ENCODE measurements at places on chromosomes 13 and 19. TPM values are rescaled to one million over a fixed set of nuclear protein-coding genes. Genes with fewer than 3 reads are reported as not detected.

DNA sequence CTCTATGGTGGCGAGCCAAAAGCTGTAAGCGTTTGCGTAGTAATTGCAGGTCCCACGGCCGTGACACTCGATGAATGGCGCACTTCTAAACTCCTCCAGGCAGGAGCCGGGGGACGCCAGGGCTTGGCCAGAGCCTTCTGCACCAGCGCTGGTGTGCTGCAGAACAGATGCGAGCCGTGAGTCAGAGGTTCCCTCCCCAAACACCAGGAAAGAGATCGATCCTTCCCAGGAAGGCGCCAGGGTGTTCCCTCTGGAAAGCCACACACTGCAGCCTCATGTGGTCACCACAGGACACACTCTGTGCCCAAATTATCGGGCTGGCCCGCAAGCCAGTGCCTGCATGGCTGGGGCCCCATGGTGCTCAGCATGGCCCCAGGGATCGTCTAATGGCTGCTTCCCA is 154.6 kb downstream of the COL4A1 start:
- no peak for DNase-seq

DNA sequence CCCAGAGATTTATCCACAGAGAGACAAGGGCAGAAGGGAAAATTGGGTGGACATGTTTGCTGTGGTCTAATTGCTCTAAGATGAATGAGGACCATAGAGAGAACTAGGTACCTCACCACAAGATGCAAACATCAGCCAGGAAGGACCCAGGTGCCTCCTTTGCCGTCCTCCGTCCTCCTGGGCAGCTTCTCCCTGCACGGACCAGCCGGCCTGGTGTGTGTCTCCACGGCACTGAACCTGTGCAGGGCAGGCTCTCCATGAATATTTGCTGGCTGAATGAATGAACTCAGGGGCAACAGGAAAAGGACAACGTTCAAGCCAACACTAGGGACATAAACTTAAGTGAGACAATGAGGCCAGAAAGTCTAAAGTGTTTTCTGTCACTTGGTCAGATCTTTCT is 143.9 kb downstream of the ZNF536 start:
- DNase-seq: no peak

DNA sequence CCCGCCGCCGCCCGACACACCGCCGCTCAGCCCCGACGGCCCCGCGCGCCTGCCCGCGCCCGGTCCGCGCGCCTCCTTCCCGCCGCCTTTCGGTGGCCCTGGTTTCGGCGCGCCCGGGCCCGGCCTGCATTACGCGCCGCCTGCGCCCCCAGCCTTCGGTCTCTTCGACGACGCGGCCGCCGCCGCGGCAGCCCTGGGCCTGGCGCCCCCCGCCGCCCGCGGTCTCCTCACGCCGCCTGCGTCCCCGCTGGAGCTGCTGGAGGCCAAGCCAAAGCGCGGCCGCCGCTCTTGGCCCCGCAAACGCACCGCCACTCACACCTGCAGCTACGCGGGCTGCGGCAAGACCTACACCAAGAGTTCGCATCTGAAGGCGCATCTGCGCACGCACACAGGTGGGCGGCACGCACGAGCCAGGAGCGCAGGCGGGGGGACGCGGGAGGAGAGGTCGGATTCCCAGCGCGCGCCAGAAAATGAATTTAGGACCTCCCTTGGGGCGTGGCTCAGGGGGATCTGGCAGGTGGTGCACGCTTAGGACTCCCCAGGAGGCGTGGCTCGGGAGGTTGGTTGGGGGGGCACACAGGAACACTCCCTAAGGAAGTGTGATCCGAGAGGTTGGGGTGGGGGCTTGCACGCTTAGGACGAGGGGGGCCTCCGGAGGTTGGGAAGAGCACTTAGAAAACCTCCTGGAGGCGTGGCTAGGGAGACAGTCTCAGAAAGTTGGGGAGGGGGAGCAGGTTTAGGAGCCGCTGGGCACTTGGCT is 1.2 kb downstream of the KLF2 start:
- no peak for DNase-seq

GRCh38 chr19:46115396-46116106 is 8.9 kb downstream of the IGFL3 start:
- no peak for DNase-seq

DNA sequence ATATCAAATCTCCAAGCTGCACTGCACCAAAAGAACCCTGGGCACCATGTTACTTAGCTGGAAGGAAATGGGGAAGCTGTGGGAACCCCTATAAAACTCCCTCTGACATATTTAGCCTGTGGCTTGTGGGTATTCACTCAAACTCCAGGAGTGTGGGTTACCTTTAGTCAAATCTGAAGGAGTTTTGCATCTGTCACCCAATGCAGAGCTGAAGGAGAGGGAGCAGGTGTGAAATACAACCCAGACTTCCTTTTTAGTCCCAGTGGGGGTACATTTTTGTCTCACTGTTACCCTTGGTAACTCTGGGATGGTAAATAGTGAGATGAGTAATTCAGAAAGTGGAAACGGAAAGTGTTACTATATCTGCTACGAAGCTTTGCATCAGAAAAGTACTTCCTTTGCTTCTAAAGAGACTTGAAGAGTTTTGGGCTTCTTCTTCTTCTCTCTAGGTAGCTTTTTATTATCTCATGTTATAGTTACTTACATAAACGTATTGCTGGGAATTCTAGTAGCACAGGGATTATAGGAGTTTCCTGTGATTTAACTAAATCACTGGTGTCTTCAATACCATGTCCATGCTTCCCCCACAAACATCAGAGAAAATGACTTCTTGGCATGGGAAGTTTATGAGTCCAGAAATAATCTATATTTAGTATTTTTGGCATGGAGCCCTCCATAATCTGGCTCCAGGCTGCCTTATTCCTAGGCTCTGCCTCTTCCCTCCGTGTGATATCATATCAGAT is 105.9 kb downstream of the AKAP11 start:
- no peak for DNase-seq

- no peak for DNase-seq
Observed at GRCh38 chr13:24605923-24606372, 74.3 kb upstream of the ATP12A start.

- DNase-seq: no peak
Observed at GRCh38 chr19:58364146-58364545, 1.6 kb upstream of the ZNF497 start.

DNA sequence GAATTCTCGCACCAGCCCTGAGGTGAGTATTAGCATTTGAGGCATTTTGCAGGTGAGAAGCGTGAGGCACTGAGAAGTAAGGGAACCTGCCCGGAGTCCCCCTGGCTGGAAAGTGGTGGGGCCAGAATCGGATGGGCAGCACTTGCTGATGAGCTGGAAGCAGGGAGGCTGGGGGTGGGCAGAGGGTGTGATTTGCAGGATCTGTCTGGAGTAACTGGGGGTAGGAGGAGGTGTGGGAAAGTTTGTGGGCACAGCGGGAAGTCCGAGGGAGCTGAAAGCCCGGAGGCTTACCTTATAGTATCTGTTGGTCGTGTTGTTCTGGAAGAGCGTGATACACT is 20.1 kb downstream of the PRKD2 start:
- no peak for DNase-seq

GRCh38 chr13:94657167-94657566 is 55.2 kb downstream of the SOX21 start:
- no peak for DNase-seq

DNA sequence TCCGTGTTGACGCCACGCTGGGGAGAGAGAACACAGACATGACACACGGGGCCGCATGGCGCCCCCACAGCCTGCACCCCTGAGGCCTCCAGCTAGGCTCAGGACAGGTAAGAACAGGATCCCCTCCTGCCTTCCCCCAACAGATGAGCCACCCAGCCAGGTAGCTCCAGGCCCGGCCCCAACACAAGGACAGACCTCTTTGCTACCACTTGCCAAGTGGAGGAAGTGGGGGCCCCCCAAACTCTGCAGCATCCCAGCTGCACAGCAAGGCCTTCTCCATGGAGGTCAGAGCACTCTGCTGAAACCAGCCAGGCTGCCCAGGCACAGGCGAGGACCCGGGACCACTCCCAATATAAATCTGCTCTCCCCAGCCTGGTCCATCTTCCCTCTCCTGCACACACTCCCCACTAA is 31.5 kb downstream of the PEPD start:
- DNase-seq: no peak

- no peak for DNase-seq
Observed at GRCh38 chr19:40200341-40201099, 9.3 kb downstream of the MAP3K10 start.

GRCh38 chr13:91238036-91238435 is 109.5 kb upstream of the MIR17HG start:
- no peak for DNase-seq

DNA sequence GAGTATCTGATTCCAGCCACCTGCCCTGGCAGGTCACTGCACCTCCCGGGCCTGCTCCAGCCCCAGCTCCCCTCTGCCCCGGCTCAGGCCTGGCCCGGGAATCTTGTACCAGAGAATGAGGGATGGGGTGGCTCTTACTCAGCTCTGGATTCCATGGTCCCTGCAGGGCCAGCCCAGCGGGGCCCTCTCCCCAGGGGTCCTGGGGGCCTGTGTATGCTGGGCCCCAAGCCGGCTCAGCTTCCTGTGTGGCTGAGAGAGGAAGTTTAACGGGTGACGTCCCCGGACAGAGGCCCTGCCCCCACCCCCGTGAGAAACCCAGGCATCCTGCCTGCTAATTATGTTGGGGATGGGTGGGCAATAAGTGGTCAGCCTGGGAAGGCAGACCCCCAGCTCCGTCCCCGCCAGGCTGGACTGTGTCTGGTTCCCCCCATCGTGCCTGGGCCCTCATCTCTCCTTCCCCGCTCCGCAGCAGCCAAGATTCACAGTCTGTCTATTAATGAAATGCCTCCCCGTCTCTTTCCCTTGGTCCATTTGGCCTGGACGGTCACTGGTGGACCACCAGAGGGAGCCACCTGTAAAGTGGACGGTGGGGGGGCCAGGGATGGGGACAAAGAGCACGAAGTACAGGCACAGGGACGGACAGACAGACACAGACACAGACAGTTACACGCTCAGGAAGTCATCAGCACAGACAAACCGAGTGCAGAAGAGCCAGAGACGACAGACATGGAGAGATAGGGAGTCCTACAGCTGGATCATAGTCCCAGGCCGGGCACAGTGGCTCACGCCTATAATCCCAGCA is at the start of gene DENND1C:
TSS of gene DENND1C (minus strand) at position 247 of the 802 bp plus-strand sequence. CDS start at position 155, 92 bp downstream.
- peak; percentile 11 for DNase-seq

- DNase-seq: no peak
Observed at GRCh38 chr19:19319732-19320360, 463 bp downstream of the SUGP1 start.

- DNase-seq: no peak
Observed at GRCh38 chr13:99404005-99404755, 97.0 kb upstream of the GPR183 start.

GRCh38 chr13:31903111-31903815 is 128.3 kb upstream of the FRY start:
- DNase-seq: no peak

- DNase-seq: no peak
Observed at GRCh38 chr19:44891016-44891882, at the start of gene TOMM40. TOMM40 (plus strand) TSS chr19:44891254; CDS start chr19:44891416, 162 bp downstream.

GRCh38 chr13:94617389-94618000 is 15.8 kb downstream of the GPR180 start:
- DNase-seq: no peak

- no peak for DNase-seq
Observed at GRCh38 chr13:86409466-86410241, 610.4 kb upstream of the SLITRK6 start.

- no peak for DNase-seq
Observed at GRCh38 chr19:33245948-33246708, 20.5 kb upstream of the SLC7A10 start.

DNA sequence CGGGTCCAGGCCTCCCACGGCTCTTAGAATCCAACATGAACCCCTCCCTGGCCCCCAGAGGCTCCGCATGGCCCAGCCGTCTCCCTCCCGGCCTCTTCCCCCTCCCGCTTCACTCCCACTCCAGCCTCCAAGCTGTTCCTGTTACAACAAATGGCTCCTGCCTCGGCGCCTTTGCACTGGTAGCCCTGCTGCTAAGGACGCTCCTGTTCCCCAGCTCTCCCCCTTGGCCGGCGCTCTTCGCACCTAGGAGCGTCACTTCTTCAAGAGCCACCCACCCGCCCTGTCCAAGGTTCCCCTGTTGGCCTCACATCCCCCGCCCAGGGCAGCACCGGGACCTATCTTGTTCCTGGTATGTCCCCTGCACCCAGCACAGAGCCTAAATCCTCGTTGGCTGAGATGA is 9.4 kb downstream of the CCDC124 start:
- no peak for DNase-seq

DNA sequence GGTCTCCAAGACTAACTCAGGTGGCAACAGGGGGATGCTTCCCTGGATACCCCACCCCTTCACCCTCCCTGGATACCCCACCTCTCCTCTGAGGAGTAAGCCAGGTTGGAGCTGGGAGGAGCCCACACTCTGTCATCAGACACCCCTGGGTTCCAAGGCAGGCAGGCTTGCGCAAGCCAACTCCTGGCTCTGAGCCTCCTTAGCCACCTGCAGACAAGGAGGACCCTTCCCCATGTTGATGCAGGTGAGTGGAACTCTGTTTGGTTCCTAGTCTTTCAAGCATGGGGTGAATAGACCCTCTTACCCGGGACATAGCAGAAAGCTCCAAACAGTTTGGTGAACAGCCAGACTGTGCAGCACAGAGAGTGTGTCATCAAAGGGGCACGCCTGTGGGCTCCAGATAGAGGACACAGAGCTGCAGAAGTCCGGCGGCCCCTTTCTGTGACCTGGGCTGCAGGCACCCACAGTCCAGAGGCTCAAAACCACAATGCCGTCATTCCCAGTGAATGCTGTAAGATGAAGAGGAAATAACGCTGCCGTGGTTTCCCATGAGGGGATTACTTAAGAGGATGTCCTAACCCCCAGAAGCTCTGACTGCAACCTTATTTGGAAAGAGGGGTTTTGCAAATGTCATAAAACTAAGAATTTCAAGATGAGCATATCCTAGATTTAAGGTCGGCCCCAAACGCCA is 12.1 kb upstream of the HAS1 start:
- peak; percentile 19 for DNase-seq

GRCh38 chr19:32308431-32309077 is 36.9 kb upstream of the ZNF507 start:
- no peak for DNase-seq

GRCh38 chr13:102947745-102948405 is 102.0 kb downstream of the ERCC5 start:
- DNase-seq: no peak

- no peak for DNase-seq
Observed at GRCh38 chr13:89115307-89115706, 1444.1 kb downstream of the SLITRK5 start.

GRCh38 chr19:18932216-18932841 is 8.7 kb downstream of the HOMER3 start:
- DNase-seq: peak; percentile 73

GRCh38 chr13:100853434-100853833 is 178.8 kb upstream of the TMTC4 start:
- DNase-seq: no peak

BEST2 gene
- 0.21 TPM for total RNA-seq

ZNF439 gene
- 14.6 TPM for total RNA-seq

NLRP11 gene
- not detected for total RNA-seq

ZNF526 gene
- total RNA-seq: 4.3 TPM

THAP8 gene
- 11.5 TPM for total RNA-seq

FGF9 gene
- 0.22 TPM for total RNA-seq

FFAR1 gene
- not detected for total RNA-seq

EBPL gene
- total RNA-seq: 77.7 TPM

ATP12A gene
- not detected for total RNA-seq

DENND1C gene
- total RNA-seq: 8.1 TPM

KIR2DL1 gene
- not detected for total RNA-seq

CNFN gene
- 5.0 TPM for total RNA-seq

ZNF566 gene
- total RNA-seq: 20.1 TPM
